Ascending aorta (tissue), 2 donors: ENCODE measurements at places on chromosomes 4 and X.
A peak's percentile ranks its signal among the peaks of the same experiment; 100 is the strongest.

- H3K4me3 ChIP-seq = no peak overlapping the region
- no peaks in the 10 kb centered on the region for H3K36me3 ChIP-seq
- H3K4me1 ChIP-seq = no peaks in the 10 kb centered on the region
- H3K27ac ChIP-seq = no peak overlapping the region
- no peaks in the 10 kb centered on the region for H3K27me3 ChIP-seq
- no peak for DNase-seq
Measured at GRCh38 chr4:11866391-11866790, 437.7 kb upstream of the HS3ST1 start.

GRCh38 chrX:18895189-18895951, 88.5 kb downstream of the PHKA2 start:
- peak overlapping the region; percentile 84 for H3K27ac ChIP-seq
- no peak for DNase-seq
- H3K4me1 ChIP-seq = peaks cover 15% of the 10 kb centered on the region
- H3K27me3 ChIP-seq = no peaks in the 10 kb centered on the region

DNA sequence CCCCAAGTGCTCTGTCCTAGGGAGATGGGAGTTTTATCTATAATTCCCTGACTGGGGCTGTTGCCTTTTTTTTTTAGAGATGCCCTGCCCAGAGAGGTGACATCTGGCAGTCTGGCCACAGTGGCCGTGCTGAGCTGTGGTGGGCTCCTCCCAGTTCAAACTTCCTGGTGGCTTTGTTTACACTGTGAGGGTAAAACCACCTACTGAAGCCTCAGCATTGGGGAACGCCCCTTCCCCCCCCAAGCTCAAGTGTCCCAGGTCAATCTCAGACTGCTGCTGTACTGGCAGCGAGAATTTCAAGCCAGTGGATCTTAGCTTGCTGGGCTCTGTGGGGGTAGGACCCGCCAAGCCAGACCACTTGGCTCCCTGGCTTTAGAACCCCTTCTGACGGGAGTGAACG, 38.3 kb upstream of the CBLL2 start:
- H3K27me3 ChIP-seq = no peaks in the 10 kb centered on the region
- H3K36me3 ChIP-seq = no peaks in the 10 kb centered on the region
- no peaks in the 10 kb centered on the region for H3K4me1 ChIP-seq
- DNase-seq = no peak
- no peak overlapping the region for H3K27ac ChIP-seq
- no peak overlapping the region for H3K4me3 ChIP-seq

- peak overlapping the region; percentile 60 for H3K4me3 ChIP-seq
- no peaks in the 10 kb centered on the region for H3K36me3 ChIP-seq
- H3K27ac ChIP-seq = peak overlapping the region; percentile 18
- no peak for DNase-seq
Measured at GRCh38 chrX:77446029-77446585, 1.1 kb upstream of the FGF16 start.

DNA sequence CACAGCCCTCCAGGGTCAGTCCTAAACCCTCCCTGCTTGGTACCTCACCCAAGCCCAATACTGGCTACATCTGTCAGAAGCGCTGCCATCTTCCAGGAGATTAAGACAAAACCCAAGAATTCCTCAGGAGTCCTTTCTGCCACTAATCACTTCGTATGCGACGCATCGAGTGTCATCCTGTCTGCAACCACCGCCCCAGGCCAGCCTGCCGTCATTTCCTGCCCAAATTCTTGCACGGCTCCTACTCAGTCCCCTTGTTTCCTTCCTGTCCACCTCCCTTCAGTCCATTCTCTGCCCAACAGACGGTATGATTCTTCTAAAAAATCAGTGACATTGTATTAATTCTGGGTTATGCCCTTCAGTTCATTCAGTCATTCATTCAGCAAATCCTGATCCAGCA, 113.6 kb downstream of the NFKB1 start:
- H3K4me3 ChIP-seq = no peak overlapping the region
- H3K27me3 ChIP-seq = no peaks in the 10 kb centered on the region
- H3K27ac ChIP-seq = no peak overlapping the region
- no peak for DNase-seq
- peaks cover 55% of the 10 kb centered on the region for H3K36me3 ChIP-seq

DNA sequence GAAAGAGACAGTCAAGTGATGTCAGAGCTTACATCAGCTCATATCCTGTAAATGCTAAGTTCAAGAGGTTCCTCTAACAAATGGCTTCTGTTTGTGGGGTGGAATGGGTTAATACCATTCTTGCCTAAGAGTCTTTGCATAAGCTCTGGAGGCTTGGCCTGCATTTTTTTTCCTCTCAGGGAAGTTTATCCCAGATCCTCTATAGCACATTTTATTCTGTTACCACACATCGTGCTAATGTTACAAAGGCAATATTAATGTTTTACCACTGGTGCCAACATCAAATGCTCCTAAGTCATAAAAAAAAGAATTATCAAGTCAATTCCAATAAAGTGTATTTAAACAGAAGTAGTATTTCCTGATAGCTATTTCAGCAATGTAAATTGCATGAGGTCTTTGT, 2.9 kb upstream of the ADH6 start:
- no peaks in the 10 kb centered on the region for H3K4me1 ChIP-seq
- H3K4me3 ChIP-seq = no peak overlapping the region
- H3K27me3 ChIP-seq = no peaks in the 10 kb centered on the region
- no peaks in the 10 kb centered on the region for H3K36me3 ChIP-seq
- no peak overlapping the region for H3K27ac ChIP-seq

- no peak for DNase-seq
- no peak overlapping the region for H3K4me3 ChIP-seq
- H3K27ac ChIP-seq = no peak overlapping the region
- H3K27me3 ChIP-seq = no peaks in the 10 kb centered on the region
Measured at GRCh38 chr4:53618321-53618720, 27.0 kb upstream of the LNX1 start.

DNA sequence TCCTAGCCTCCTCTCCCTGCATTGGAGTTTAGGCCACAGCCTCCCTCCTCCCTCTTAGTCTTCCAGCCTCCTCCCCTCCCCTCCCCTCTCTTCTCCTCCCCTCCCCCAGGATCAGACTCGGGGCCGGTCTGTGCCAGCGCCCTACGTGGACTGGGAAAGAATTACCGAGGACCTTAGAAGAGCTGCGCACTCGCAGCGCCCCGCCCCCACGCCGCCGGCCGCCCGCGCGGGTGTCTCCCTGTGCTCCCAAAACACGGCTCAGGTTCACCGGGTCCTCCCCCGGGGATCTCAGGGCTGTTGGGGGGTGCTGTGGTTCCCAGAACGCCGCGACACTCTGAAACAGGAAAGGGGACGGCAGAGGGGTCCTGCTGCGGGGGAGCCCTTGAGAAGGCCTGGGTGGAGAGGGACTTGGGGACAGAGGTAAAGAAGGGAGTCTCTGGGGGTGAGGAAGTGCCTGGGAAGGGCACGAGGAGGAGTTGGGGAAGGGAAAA, 122.3 kb upstream of the TBL1X start:
- no peaks in the 10 kb centered on the region for H3K36me3 ChIP-seq
- no peaks in the 10 kb centered on the region for H3K27me3 ChIP-seq
- H3K27ac ChIP-seq = peak overlapping the region; percentile 88

DNA sequence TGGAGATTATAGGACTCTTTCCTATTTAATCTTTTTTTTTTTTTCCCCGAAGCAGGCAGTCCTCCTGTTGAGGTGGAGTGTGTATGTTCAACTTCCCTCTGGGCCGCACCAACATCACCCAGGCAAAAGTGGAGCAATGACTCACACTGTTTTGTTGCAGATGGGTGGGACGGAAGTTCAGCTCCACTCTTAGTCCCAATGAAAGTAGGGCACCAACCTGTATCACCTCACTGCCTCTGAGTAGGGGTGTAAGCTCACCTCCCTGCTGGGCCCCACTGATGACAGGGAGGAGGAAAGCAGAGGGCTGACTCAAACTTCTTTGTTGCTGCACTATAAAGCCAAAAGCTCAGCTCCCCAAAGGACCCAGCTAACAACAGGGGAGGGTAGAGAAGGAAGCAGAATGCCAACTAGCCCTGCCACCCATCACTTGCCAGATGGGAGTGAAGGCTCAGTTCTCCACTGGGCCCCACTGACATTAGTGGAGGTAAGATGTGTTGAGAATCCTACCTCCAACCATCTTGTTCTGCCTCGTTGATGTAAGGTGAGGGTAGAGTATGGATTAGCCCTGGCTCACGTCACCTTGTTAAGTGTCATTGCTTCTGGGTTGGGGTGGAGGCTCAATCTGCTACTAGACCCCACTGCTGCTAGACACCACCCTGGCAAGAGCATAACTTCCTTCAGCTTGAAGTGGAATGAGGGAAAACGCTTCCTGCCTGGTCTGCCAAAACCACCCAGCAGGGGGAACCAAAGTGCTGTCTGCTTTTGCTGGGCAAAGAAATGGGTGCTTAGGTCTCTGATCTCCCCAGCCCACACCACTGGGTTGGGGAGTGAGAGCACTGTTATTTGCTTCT, 14.1 kb downstream of the RPS6KA3 start:
- H3K4me1 ChIP-seq = no peaks in the 10 kb centered on the region
- H3K4me3 ChIP-seq = no peak overlapping the region
- no peak for DNase-seq
- H3K27ac ChIP-seq = no peak overlapping the region
- no peaks in the 10 kb centered on the region for H3K27me3 ChIP-seq

- H3K4me1 ChIP-seq = peaks cover 9% of the 10 kb centered on the region
- H3K27ac ChIP-seq = no peak overlapping the region
- no peak overlapping the region for H3K4me3 ChIP-seq
- H3K36me3 ChIP-seq = no peaks in the 10 kb centered on the region
- DNase-seq = no peak
- no peaks in the 10 kb centered on the region for H3K27me3 ChIP-seq
Measured at GRCh38 chrX:11397680-11398079, 104.5 kb downstream of the AMELX start.

DNA sequence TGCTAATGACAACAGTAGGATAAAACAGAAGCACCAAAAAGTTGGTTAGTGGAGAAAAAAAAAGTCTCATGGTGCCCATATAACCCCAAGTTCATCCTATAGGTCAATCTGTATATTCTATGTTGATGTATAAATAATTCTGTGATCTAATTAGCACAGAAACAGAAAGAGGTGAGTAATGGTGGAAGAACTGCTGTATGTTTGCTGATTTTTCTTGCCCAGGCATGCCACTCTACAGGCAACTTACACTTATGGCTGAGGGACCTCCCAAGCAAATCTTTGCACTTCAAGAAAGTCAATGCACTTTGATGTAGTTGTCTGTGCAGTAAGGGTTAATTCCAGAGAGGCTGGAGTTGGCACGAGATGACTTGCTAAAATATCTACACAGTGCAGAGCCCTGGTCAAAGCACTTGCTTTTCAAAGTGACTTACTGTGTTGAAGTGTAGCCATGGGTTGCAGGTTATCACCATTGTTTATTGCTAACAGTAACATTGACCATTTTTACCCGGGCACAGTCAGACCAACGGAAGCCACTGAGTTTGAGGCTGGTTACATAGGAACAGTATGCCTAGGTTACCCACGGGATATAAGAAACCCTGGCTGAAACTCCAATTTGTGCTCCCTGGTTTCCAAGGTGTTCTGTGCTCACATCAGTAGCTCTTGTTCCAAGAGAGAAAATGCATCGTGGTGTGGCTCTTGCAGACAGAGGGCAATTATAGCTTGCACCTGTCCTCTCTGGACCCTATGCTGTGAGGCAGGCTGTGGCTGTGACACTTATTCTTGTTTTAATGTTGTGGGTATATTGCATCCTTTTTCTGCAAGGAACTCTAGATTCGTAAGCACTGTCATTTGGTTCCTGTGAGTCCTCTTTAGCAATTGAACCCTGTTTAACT, 141.3 kb upstream of the FTHL17 start:
- H3K27ac ChIP-seq = no peak overlapping the region
- no peaks in the 10 kb centered on the region for H3K27me3 ChIP-seq
- H3K4me3 ChIP-seq = no peak overlapping the region
- H3K4me1 ChIP-seq = no peaks in the 10 kb centered on the region
- H3K36me3 ChIP-seq = no peaks in the 10 kb centered on the region
